ENCODE measurements at places on chromosomes 3 and 15.
A peak's percentile ranks its signal among the peaks of the same experiment; 100 is the strongest.

DNA sequence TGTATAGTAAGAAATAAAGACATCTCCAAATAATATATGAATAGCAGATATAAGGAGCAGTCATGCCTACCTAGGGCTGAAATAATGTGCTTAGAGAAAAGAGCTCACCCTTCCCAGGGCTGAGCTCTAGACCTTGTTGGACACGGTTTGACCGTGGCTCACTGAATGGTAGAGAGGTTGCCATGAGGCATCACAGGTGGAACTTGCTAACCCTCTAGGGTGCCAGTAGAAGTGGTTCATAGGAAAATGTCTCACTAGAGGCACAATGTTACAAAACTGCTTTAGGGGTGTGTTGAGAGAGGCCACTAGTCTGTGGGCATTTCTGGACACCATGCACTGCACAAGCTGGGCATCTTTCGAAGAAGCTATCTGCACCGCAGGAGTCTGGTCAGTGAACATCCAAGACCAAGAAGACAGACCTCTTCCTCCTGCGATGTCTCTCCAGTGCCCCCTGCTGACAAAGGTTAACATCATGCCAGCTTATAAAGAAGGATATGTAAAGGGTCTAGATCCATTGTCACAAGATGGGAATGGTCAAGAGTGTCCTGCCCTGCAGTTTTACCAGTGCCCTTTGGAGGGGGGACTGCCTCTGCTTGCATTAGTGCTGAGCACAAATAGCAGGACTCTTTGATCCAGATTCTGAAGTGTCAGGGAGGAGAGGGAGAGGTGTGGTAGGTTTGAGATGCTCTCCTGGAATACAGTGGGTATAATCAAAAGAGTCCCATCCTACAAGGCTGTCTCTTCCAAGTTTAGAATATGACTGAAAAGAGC, 266.8 kb downstream of the ZNF385D start:
- DNase-seq, result no peak

GRCh38 chr3:77976079-77976478, 936.2 kb downstream of the ROBO2 start:
- DNase-seq, result no peak

DNA sequence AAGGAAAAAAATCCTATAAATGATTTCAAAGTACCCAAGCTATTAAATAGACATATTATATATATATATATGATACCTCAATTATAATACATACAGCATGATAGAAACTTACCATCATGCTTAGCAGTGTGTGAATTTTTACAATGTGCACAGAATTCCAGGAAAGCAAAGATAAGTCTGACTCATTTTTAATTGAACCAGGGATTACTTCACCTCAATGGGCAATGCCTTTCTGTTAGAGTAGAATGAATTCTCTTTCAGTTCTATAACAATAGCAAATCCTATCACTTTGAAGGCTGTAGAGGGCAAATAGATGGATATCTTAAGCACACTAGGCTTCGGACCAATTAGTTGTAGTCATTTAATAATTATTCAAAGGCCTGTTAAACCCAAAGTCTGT, 54.8 kb upstream of the P3H2 start:
- no peak for DNase-seq

- DNase-seq, result peak; percentile 96
Observed at GRCh38 chr3:50192689-50193141, 1.3 kb downstream of the GNAT1 start.

DNA sequence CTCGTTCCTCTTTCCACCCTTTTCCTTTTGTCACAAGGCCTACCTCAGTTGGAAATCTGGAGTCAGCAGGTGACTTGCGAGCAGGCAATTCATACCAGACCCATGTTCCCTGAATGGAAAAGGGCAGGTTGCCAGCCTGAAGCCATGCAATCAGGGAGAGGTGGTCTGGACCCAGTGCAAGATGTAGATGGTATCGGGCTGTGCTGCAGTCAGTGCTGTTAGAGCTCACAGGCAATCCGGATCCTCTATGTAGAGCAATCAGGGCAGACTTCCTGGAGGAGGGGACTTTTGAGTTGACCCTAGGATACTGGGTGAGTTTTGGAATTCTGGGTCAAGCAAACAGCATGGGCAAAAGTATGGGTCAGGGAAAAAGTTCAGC, 18.9 kb downstream of the LOXL1 start:
- DNase-seq, result no peak

DNA sequence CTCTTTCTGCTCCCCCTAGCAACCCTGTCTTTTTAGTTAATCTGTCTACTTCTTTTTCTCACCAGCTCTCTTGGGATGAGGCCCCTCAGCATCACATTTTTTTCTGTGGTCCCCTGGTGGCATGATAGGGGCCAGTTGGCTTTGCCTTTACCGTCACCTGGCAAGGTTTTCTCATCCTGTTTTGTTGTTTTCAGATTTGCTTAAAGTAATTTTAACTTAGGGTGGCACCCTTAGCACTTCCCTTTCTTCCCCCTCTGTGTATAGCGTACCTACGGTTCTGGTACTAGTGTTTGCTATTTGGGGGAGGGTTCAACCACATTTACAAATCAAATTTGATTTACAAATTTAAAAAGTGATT, 35.6 kb downstream of the PDCD6IP start:
- no peak for DNase-seq

DNA sequence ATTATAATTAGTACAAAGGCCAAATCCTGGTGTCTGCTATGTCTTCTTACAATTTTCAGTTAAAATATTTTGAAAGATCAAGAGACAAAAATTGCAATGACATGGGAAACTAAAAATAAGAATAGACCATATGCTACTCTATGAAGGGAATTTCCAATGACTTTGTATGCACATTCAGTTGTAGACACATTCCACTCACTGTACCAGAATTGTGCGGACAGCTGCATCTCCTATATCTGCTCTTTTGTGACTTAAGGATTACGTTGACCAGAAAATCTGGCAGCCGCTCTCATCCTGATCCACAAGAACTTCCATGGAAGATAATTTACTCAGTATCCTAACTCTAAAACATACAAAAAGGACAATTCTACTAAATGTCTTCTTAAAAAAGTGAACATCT, 493.9 kb upstream of the KCNMB2 start:
- DNase-seq, result no peak

DNA sequence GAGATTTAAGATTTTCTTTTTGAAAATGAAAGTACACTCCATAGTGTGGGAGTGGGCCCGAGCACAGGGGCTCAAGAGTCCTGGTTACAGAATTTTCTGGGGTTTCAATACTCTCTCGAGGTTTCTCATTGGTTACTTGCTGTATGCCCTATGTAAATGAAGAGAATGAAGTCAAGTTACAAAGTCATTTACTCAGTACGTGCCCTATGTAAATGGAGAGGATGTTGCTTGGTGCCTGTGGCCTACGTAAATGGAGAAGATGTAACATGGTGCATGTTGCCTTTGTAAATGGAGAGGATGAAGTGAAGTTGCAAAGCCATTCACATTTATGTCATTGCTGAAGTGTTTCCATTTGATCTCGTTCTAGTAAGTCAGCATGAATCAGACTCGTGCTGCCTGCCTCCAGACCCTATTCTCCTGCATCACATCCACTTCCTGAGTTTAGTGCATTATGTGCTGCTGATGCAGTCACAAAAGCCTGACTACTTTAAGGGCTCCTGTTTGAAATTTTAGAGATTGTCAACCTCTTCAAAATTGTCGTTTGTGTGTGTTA, 302.0 kb downstream of the ZBBX start:
- DNase-seq, result no peak

- no peak for DNase-seq
Observed at GRCh38 chr3:5360453-5360852, 172.9 kb downstream of the EDEM1 start.

GRCh38 chr3:32428092-32429068, 36.7 kb downstream of the CMTM7 start:
- DNase-seq, result no peak

- DNase-seq, result no peak
Observed at GRCh38 chr15:76439542-76439941, 103.0 kb downstream of the ISL2 start.

- DNase-seq, result peak; percentile 23
Observed at GRCh38 chr15:58357529-58358476, 74.0 kb upstream of the LIPC start.

DNA sequence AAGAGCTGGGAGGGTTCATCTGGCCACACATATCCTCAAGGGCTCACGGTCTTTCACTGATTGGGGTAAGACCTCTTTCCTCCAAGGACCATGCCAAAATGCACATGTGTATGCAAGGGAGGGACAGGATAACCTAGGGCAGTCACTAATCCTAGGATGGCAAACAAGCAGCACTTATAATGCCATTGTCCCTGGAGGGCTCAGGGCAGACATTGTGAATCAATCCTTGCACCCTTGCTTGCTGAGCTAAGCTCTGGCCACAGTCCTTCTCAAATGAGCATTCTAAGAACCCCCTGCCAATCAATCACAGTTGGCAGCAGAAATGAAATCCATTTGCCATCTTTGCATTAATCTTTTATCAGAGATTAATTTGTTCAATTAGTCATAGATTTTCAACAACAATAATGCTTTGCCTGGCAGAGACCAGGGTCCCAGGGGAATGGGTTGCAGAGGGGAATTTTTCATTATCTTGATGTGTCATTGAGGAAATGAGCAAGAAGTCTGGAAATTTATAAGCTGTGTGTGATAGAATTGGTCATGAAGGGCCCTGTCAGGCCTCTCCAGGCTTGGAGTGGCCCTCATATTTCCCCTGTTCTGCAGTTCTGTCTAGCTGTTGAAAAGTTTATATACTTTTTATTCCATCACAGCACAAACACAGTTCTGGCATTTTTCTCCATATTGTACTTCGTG, 57.2 kb upstream of the KY start:
- no peak for DNase-seq

DNA sequence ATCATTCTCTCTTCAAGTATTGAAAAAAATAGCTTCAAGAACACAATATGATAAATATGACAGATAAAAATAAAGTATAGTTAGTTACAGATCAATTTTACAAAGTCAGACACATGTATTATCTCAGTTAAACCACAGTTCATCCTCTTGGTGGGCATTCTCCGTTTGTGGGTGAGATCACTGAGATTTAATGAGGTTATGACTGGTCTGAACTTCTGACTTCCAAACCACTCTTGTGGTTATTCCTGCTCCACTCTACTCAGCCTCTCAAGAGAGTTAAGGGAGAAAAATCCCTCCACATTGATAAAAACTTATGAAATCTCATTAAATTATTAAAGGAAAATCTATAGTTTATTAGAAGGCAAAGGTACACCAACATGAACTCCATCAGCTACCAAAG, 229.9 kb upstream of the LRTM1 start:
- DNase-seq, result no peak

DNA sequence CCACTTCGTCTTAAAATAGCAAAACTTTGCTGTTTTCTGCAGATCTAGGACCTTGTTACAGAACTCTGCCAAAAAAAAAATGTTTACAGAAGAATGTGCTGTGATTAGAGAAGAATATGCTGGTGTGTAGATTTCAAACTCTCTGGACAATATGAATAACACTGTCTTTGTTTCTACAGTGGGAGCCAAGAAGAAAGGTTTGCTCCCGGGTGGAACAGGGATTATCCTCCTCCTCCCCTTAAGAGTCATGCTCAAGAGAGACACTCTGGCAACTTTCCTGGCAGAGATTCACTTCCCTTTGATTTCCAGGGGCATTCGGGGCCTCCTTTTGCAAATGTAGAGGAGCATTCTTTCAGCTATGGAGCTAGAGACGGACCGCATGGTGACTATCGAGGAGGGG, 27.3 kb downstream of the RBM6 start:
- DNase-seq, result no peak

- no peak for DNase-seq
Observed at GRCh38 chr3:135148398-135149020, 353.4 kb downstream of the EPHB1 start.

GRCh38 chr3:123272547-123272946, 70.8 kb downstream of the SEC22A start:
- no peak for DNase-seq

DNA sequence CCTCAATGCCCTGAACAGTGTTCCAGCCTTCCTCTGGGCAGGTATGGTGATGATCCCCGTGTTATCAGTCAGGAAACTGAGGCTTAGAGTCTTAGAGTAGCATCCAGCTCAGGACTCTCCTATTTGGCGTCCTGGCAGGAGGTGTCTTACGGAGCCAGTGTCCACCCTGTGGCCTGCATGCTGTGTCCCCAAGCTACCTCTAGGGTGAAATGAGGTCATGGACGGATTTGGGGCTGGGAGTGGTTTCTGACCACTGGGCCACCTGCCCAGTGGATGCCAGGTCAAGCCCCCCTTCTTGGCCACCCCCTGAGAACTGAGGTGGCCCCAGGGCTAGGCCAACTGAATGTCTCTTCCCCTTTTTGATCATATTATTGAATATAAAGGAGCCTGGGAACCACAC, 27.2 kb upstream of the SLC6A6 start:
- no peak for DNase-seq

All from stimulated activated CD4-positive, alpha-beta T cell treated with anti-CD3 and anti-CD28 coated beads, Interleukin-12 subunit alpha, Interleukin-12 subunit beta, amount 100 ng/mL, for 48 hours (primary cell).